Stimulated activated CD4-positive, alpha-beta T cell treated with anti-CD3 and anti-CD28 coated beads, Interleukin-12 subunit alpha, Interleukin-12 subunit beta, amount 100 ng/mL, for 48 hours (primary cell): ENCODE measurements at places on chromosomes 13 and 19.

- no peak for DNase-seq
Measured at GRCh38 chr19:1828279-1829238, 16.5 kb upstream of the ATP8B3 start.

DNA sequence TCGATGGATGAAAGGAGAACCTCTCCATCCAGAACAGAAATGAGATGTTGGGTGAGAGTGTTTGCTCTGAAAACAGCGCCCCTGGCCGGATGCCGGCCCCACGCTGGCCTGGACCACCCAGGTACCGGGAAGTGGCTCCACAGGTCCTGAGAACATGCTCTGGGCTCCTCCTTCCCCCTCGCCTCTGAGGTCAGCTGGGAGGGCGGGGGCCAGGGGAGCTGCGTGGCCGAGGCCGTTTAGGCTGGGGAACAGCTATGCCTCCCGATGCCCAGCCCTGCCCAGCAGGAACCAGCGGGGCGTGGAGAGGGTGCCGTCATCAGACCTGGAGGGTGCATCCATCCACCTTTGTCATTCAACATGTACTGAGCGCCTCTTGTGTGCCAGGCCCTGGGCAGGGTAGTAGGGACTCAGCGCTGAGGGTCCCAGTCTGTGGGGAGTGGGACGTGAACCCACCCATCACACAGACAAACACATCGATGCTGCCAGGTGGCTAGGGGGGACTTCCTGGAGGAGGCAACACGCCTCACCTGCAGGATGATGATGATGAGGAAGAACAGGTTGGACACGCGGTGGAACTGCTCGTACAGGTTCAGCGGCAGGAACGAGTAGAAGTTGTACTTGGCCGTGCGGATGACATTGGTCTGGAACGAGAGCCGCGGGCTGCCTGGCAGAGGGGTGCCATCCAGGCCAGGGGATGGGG lies 4.2 kb downstream of the ATP8B3 start:
- DNase-seq = no peak

DNA sequence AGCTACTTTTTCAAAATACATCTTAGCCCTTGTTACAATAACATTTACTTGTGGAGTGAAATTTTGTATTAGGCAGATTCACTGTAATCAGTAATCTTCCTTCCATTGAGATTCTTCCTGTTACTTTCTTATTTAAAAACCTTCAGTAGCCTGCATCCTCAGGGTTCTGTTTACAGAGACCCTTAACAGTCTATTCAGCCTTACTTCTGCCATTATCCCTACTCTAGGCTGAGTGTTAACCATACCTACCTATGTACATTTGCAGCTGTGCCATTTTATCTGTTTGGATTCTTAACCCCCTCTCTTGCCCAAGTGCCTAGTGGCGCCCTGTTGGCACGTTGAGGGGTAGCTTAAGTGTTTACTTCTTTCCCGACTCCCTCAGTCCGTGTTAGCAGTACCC lies 71.9 kb downstream of the LRCH1 start:
- DNase-seq = no peak

GRCh38 chr13:108352599-108352998 lies 83.1 kb downstream of the TNFSF13B start:
- DNase-seq = no peak

DNA sequence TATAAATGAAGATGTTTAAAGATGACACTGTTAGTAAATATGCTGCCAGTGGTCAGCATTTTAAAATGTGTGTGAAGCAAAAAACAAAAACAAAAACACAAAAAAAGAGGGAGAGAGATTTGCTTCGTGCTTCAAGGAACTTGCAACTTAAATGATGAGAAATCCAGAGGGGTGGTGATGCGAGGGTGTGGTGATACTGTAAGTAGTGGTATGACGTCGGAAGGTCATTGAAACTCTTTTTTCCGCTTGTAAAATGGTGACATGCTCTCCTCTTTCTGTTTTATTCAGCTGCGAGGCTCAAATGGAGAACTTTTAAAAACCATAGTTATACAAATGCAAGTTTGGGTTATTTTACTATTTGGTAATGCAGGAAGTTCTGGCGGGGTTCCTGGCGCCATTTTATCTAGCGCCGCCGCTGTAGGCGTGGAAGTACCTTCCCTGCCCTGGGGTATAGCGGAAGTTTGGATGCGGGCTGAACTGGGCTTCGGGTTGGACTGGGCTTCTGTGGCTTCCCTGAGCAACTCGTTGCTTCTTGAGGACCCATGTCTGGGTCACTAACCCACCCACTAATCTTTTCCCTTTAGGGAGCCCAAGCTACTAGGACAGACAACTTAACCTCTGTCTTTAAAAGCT lies 34.8 kb downstream of the DGKH start:
- no peak for DNase-seq
